ENCODE measurements at places on chromosomes 12 and 14. TPM values are rescaled to one million over a fixed set of nuclear protein-coding genes. Genes with fewer than 3 reads are reported as not detected.

The MMP19 gene
- total RNA-seq, result 0.13 TPM

The CELA1 gene
- total RNA-seq, result not detected

The TOMM20L gene
- not detected for total RNA-seq

The A2M gene
- total RNA-seq, result 0.03 TPM

The NINJ2 gene
- 0.37 TPM for total RNA-seq

The CMA1 gene
- total RNA-seq, result not detected

The HOXC9 gene
- not detected for total RNA-seq

The CLEC14A gene
- total RNA-seq, result not detected

The SRGAP1 gene
- 3.0 TPM for total RNA-seq

The PPM1H gene
- 4.6 TPM for total RNA-seq

The ERG28 gene
- total RNA-seq, result 31.2 TPM

The MMP14 gene
- total RNA-seq, result 25.2 TPM

The CLEC7A gene
- total RNA-seq, result not detected

The AKAP3 gene
- 2.4 TPM for total RNA-seq

The KRT6A gene
- not detected for total RNA-seq

The TWF1 gene
- 69.2 TPM for total RNA-seq

The SPIC gene
- not detected for total RNA-seq

The PEBP1 gene
- 266 TPM for total RNA-seq

The OR4K1 gene
- not detected for total RNA-seq

The R3HDM2 gene
- total RNA-seq, result 29.9 TPM

The ATP2A2 gene
- 99.5 TPM for total RNA-seq

Measured in neural progenitor cell (in vitro differentiated cells).